ENCODE measurements at places on chromosomes 7 and 10.

DNA sequence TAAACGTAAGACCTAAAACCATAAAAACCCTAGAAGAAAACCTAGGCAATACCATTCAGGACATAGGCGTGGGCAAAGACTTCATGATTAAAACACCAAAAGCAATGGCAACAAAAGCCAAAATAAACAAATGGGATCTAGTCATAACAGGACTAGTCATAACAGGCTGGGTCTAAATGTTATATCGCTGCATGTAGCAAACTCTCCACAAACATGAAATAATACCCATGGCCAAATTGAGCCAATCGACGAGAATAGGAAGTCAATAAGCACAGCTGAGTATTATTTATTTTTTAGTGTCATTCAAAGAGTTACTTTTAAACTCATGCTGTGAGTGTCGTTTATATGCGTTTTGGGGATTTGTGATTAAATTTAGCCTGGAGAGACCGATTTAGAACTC lies 225.1 kb downstream of the TFEC start:
- no peak for DNase-seq

DNA sequence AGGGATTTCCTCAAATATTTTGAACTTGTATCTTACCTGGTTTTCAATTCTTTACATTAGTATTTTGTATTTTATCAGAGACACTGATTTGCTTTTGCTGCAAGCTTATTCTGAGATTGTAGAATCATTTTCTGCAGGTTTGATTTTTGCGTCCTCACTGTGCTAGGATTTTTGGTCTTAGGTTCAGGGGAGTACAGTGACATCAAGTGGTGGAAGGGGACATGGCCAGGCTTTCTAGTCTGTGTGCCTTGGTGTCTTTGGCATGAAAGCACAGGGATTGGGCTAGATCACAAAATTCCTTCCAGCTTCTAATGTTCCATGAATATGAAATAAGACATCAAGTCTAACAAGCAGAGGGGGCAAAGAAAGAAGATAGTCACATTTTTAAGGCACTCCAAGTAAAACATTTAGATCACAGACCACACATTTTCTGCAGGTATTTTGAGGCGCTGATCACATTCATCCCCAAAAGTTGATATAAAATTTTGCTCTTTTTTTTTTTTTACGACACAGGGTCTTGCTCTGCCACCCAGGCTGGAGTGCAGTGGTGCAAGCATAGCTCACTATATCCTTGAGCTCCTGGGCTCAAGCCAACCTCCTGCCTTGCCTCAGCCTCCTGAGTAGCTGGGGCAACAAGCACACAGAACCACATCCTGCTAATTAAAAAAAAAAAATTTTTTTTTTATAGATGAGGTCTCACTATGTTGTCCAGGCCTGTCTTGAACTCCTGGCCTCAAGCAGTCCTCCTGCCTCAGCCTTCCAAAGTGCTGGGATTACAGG lies 124.4 kb downstream of the PON1 start:
- peak; percentile 76 for DNase-seq

DNA sequence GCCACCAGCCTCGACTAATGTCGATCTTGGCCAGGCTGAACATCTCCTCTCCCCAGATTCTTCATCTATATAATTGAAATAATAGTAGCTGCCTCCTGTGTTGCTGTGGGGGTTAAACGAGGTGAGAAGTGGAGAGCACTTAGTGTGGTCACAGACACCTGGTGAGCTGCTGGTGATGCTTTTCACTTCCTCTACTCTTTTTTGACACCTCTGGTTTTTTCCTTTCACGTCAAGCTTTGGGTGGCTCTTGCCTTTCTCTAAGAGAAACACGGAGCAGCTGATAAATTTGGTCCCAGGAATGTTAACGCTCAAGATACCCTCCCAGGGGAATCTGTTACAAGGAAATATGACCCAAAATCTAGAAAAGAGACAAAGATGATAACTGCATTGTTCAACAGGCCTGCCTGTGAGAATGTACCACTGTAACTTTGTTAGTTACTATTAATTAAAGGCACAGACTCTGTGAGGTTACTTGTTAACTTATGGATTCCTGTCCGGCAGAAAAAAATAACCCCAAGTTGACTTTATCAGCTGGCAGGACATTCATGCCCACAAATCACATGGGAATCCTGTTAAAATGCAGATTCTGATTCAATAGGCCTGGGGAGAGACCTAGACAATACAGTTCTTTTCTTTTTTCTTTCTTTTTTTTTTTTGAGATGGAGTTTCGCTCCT lies 9.5 kb upstream of the NPFFR1 start:
- DNase-seq = no peak

DNA sequence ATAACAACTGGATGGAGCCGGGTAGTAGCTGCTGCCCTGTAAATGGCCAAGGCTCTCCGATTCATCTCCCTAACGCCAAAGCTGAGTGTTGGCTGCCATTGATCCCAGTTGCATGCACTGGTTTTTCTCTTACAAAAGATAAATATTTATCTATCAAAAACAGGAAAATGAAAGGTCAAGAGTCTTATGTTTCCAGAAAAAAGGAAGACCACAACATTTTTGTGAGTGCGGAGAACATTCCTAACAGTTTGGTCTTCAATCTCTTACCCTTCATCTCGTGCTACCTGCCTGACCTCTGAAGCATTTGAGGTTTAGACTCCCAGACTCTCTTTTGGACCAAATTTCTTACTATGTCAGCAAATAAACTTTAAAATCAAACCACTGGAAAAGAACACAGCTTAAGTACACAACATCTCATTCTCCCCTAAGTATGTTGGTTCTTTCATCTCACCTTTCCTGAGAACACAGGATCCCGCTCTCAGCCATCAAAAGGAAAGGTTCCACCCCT lies 61.6 kb downstream of the SORBS1 start:
- no peak for DNase-seq

DNA sequence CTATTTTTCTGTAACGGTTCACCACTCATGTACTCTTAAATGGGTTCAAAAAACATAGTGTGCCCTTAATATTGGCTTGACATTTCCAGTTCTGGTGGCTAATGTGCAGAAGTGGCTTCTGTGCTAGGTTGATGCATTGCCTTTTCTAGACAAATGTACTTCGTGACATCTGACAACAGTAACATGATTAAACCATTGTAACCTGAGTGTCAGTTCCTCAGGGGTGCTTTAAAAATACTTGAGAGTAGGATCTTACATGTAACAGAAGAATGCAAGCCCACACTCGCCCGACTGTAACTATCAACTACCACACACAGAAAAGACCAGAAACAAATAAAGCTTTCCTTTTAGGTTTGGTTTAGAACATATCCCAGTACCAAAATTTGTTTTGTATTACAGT lies 393.4 kb upstream of the NFE2L3 start:
- no peak for DNase-seq

- no peak for DNase-seq
Measured at GRCh38 chr10:71480662-71481061, 83.9 kb downstream of the CDH23 start.

GRCh38 chr7:43372676-43373355 lies 210.1 kb upstream of the STK17A start:
- DNase-seq = no peak

DNA sequence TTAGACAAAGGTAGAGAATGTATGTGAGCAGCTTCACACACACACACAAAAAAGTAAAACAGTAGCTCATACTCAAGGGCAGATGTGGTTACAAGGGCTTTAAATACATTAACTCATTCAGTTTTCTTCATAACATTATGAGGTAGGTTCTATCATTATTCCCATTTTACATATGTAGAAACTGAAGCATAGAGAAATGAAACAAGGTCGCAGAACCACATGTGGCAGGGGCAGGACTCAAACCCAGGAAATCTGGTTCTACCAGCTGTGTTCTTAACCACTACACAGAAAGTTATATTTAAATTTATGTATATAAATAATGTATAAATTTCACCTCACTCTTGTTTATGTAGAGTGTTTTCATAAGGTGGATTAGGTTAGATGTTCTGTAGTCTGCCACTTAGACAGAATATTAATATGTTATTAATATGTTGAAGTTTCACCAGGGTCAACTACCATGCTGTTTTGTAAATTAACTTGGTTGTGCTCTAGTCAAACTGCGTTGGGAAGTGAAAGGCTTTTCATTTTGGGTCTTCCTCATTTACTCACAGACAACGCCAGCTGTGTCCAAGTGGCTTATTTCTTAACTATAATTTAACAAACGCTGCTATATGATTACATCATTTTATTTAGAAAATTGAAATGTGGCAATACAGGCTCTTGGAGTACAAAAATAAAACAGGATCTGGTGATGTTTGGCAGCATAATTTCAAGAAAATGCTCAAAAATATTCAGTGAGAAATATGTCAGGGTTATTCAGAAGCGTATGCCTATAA lies 138.4 kb downstream of the MDFIC start:
- DNase-seq = no peak

DNA sequence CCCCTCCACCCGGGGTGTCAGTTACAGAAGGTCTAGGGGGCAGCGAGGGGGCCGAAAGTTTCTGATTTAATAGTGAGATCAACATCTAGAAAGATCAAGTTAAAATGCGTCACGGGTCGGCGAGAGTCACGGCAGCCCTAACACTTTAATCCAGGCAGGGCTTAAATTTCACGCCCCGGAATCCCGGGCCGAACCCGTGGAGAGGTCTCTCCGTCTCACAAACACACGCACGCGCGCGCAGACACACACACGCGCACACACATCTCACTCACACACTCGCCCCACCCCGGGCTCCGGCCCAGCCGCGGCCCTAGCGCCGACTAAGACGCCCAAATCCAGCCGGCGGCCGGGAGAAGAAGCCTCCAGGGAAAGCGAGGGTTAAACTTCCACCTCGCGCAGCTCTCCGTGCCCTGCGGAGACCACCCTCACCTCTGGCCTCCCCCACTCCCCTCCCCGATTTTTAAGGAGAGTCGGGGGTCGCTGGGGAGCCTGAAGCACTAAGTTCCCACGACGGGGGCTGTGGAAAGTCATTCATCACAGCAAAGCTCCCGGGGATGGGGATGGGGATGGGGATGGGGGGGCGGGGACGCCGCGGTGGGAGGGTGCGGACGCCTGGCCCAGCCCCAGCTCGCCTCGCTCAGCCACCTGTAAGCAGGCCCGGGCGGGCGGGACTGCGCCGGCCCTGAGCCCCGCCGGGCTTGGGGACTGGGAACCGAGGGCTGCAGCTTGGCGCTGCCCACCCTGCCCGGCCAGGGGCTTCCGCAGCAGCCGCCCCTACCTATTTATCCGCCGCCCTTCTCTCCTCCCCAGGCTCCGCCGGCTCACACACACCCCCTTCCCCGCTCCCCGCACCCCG lies 1.6 kb downstream of the PDGFA start:
- peak; percentile 55 for DNase-seq

DNA sequence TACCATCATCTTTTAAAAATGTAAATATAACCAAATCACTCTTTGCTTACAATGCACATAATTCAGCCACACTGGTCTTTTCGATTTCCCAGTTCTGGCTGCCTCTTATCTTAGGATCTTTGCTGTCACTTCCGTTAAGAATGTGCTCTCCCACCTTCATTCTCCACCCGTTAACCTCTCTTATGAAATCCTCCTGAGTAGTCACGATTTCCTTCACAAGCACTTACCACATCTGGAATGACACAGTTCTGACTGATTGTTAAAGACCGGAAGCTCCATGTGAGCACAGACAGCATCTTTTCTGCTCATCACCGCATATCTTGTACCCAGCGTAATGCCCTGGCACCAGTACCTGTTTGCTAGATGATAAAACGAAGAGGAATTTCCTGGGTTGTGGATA lies 84.3 kb downstream of the CUL2 start:
- DNase-seq = no peak

- no peak for DNase-seq
Measured at GRCh38 chr10:26857991-26858706, 2.6 kb downstream of the ABI1 start.

DNA sequence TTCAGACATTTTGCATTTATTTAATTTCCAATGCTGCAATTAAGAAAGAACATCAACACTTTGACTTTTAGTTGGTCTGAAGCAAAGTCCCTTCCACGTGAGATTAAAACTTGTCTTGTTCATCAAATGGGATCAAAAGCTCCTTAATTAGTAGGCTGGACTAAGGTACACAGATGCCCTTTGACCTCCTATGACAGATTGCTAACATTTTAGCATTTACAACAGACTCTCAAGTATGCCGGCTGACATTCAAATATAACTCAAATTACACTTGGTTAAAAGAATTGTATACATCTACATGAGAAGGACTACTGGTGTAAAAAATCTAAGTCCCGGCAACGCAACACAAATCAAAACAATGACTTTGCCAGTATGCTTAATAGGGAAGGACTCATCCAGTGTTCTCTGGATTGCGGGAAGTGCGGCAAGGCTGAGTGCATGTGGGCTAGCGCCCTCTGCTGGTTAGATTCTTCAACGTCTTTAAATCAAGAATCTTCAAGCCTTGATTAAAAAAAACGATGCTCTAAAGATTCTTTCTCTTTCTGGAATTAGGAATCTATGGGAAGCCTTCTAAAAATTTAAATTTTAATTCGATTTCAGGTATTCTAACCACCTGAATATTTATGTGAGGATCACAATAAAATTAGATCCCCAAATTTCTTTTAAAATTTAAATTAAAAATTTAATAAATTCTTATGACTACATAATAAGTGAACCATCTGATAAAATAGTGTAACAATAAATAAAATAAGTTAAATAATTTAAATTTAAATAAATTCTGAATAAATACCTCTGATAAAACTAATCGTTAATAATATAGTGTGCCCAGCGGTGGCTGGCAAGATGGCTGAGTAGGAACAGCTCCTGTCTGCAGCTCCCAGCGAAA lies 444.7 kb downstream of the DGKB start:
- peak; percentile 79 for DNase-seq

GRCh38 chr7:37391791-37392672 lies 56.6 kb downstream of the ELMO1 start:
- no peak for DNase-seq

DNA sequence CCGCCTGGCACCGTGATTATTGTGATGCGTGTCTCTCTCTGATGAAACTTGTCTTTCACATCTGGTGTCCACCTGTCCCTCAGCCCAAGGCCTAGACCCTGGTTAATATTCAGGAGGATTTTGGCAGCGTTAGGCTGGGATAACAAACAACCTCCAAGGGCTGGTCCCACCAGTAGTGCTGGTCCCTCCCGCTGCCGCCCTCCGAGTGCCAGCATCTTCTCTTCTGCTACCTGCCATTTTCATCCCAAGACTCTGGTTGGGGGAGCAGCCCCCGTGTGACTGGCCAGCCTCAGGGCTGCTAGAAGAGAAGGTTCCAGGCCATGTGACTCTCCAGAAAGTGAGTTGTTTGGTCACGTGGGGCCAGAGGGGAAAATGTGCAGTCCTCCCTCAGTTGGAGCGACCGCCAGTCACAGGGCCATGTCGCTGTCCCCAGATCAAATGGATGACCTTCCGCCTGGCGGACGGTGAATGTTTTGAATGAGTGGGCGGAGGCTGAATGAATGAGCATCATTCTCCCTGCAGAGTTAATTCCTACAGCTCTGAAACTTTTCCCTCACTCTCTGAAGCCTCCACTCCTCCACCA lies 479.9 kb upstream of the FOXK1 start:
- no peak for DNase-seq
